ENCODE measurements at places on chromosomes 7 and 10. TPM values are rescaled to one million over a fixed set of nuclear protein-coding genes. Genes with fewer than 3 reads are reported as not detected.
A peak's percentile ranks its signal among the peaks of the same experiment; 100 is the strongest.

STRA8 gene
- total RNA-seq, result not detected

TDRD1 gene
- total RNA-seq, result 0.05 TPM

- peak; percentile 60 for DNase-seq
These were observed 95.9 kb downstream of the DNMBP start for GRCh38 chr10:99913831-99914235.

DNA sequence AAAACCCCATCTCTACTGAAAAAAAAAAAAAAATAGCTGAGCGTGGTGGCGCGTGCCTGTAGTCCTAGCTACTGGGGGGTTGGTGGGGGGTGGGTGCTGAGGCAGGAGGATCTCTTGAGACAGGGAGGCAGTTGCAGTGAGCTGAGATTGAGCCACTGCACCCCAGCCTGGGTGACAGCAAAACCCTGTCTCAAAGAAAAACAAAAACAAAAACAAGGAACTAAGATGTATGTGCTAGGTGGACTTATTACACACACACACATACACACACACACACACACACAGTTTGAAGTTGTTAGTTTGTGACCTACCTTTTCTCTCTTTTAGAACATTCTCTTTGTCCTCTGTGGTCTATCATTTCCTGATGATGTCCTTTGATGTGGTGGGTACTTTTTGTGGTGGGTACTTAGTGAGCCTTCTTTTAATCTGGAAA lies 53.5 kb downstream of the EXOC6 start:
- no peak for DNase-seq

DNA sequence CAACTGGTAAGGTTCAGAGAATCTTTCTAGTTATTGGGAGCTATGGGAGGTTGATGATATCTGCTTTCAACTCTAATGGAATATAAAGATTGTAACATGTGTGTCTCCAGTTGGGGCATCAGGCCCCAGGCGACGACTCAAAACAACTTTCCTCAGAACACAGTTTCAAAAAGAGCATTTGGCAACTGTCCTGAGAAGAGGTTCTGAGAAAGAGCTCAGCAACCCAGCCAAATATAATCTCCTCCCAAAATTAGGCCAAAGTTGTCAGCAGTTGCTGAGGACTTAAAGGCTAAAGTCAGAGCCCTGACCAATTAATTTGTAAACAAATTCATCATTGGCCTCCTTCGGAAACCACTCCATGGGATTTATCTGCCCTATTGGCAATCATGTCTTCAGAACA lies 251.1 kb upstream of the NFE2L3 start:
- DNase-seq, result no peak
